Activated T-helper 1 cell treated with anti-CD3 and anti-CD28 coated beads, Interleukin-2, amount 50 U/mL, for 16 hours (primary cell): ENCODE measurements at places on chromosomes 1 and 21.
A peak's percentile ranks its signal among the peaks of the same experiment; 100 is the strongest.

- DNase-seq: no peak
These were observed 76.4 kb downstream of the ST3GAL3 start for GRCh38 chr1:43783671-43784205.

DNA sequence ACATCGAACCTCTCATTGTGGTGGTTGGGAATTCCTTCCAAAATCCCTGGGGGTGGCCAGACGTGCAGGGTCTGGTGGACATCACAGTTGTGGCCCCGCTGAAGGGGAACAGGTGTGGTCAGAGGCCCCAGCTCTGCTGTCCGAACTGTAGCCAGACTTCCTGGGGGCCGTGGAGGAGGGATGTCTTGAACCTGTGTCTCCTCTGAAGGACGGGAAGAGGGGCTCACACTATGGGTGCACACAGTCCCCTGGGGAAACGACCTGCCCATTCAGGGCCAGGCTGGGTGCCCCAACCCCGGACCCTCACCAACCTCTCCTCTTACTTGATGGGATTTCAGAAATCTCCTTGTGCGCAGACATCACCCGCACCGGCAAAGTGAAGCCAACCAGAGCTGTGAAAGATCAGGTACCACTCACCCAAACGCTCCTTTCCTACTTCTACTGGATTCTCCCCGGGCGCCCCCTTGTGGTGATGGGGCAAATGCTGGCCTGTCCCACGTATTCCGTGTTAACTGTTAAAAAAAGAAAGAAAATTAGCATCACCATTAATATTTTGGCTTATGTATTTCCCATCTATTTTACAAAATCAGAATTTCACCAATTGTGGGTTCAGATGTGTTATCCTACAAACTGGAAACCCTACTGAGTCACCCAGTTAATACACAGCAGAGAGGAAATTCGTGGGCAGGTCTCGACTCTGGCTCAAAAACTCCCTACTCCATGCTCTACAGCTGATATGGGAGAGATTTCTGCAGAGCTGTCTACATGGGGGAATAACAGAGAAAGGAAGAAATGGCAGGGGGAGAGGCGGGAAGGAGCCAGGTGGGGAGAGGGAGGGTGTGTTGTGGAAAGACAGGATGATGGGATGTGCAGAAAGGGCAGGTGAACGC lies 28.1 kb downstream of the PADI4 start:
- peak; percentile 15 for DNase-seq

DNA sequence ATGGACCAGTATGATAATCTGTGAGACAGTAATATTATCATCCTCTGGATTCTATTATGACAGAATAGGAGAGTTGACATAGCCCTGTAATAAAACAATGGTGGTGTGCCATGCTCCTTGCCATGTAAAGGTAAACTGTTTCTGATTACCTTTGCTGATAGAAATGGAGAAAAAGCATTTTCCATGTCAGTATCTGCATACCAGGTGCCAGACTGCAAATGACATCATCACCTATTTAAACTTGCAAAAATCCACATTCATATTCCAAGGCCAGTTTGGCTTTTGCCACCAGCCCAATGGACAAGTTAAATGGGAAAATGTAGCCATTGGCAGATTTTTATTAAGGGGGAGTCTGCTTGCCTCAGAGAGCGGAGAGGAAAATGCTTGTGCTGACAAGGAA lies 23.9 kb upstream of the ABCD3 start:
- no peak for DNase-seq

DNA sequence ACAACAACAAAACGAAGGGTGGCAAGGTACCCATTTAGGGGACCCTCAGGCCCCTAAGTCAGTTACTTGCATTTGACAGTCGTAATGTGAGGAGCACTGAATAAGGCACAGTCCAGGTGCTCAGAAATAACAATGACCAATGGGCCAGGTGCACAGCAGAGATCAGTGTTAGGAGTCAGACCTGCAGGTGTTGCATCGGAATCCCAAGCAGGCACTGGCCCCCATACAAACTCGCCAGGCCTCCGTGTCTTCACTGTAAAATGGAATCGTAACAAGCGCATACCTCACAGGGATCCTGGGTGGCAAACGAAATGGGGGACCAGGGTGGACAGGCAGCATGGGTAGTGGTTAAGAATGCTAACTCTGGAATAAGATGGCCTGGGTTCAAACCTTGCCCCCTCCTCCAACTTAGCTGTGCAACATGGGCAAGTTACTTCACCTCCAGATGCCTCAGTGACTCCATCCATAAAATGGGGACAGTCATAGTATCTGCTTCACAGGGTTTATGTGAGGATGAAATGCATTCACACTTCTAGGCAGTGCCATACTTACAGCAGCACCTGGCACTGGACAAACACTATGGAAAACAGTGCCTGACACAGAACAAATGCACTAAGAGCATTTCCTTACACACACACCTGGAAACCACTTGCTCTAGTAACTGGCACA lies 20.2 kb downstream of the RCAN1 start:
- DNase-seq: no peak

- no peak for DNase-seq
These were observed 27.2 kb downstream of the MRPL37 start for GRCh38 chr1:54227091-54227602.

GRCh38 chr1:32014199-32014947 lies 705 bp downstream of the KHDRBS1 start:
- DNase-seq: peak; percentile 12

- DNase-seq: no peak
These were observed 129.7 kb downstream of the DUSP10 start for GRCh38 chr1:221612047-221612777.

GRCh38 chr1:157785248-157785647 lies 8.3 kb upstream of the FCRL2 start:
- DNase-seq: no peak

- no peak for DNase-seq
These were observed 4.6 kb downstream of the SNX27 start for GRCh38 chr1:151616505-151616849.

DNA sequence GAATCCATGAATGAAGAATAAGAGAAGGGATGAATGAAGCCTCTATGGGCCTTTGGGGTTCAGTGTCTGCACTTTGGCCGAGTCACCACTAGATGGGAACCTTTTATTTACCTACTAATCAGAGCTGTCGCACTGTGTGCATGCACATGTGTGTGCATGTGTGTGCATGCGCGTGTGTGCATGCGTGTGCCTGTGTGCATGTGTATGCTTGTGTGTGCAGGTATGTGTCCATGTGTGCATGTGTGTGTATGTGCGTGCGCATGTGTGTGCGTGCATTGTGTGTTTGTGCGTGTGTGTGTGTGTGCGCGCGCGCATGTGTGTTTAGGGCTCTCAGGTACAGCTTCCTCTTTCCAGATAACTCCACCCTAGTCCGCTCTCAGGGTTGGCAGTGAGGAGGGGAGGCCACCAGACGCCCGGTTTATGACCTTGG lies 20.4 kb upstream of the UBXN10 start:
- DNase-seq: no peak

DNA sequence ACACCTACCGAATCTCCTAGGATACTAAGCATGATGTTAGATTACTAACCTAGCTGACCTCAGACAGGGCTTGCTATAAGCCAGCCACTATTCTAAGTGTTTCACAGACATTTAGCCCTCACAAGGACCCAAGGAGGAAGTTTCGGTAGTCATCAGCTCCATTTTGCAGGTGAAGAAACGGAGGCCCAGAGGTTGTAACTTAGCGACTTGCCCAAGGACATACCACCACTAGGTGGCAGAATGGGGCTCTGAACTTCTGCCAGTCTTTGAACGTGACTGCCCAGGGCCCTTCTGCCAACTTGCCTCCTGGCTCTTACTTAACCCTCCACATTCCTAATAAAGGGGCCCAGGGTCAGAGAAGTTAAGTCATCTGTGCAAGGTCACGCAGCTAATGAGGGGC lies 283.5 kb downstream of the C1orf94 start:
- DNase-seq: peak; percentile 5

- DNase-seq: no peak
These were observed 22.1 kb downstream of the TP73 start for GRCh38 chr1:3674100-3675094.

- DNase-seq: no peak
These were observed 287.4 kb upstream of the ZP4 start for GRCh38 chr1:238177960-238178645.

GRCh38 chr1:209708297-209708696 lies 3.7 kb downstream of the HSD11B1 start:
- DNase-seq: no peak

DNA sequence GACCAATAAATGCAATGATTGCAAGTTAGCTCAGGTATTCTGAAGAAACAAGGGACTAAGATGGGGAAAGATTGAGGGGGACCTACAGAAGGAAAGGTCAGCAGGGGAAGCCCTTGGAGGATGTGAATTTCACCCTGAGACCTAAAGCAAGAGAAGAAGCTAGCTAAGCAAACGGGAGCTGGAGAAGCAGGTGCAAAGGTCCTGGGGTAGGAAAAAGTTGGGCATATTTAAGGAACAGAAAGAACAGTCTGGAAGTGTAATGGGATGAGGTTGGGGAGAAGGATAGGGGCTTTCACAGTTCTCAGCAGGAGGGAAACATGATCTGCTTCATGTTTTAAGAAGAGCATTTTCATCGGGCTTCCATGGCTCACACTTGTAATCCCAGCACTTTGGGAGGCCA lies 89.7 kb upstream of the SLC45A1 start:
- DNase-seq: no peak

- DNase-seq: no peak
These were observed 26.6 kb downstream of the ZBTB8OS start for GRCh38 chr1:32623775-32624174.

DNA sequence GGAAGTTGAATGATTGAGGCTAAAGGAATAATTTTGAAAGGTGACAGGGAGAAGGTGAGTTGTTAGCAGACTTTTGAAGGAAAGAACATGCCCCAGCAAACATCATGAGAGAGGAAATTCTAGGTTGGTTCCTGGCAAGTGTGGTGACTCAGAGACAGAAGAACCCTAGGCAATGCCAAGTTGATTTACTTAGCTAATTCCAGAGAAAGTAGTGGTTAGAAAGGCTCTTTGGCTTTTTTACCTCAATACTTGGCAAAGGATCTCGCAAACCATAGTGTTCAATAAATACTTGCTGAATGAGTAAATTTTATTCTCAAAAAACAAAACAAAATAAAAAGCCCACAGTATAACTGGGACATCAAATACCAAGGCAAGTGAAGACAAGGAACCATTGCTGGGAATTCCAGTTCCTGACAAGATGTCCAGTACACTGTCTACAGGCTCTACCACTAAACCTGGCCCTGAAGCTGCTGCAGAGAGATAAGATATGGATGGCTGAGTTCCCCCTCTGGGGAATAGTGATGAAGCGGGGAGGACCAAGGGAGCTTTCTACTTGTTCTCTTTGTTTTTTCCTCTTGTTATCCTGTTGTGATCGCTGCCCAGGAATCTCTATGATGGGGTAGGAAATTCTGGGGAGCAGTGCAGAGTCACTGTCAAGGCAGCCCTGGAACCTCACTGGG lies 48.2 kb downstream of the IL12RB2 start:
- DNase-seq: no peak

- no peak for DNase-seq
These were observed 18.7 kb upstream of the CLDN8 start for GRCh38 chr21:30234643-30235042.

GRCh38 chr1:30328401-30329262 lies 394.8 kb downstream of the MATN1 start:
- no peak for DNase-seq

DNA sequence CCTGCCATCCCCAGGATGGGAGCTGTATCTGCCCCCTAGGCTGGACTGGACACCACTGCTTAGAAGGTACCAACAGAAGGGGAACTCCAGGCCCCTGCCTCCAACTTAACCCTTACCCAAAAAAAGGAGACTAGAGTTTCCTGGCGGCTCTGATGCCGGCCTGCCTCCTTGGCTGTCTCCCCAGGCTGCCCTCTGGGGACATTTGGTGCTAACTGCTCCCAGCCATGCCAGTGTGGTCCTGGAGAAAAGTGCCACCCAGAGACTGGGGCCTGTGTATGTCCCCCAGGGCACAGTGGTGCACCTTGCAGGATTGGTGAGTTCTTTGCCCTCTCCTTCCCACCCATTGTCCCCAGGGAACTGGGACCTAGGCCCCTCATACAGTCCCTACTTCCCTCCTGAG lies 8.1 kb upstream of the LRRC71 start:
- no peak for DNase-seq

GRCh38 chr1:196078691-196079090 lies 529.5 kb downstream of the KCNT2 start:
- no peak for DNase-seq

GRCh38 chr1:222788402-222789156 lies 26.3 kb upstream of the DISP1 start:
- DNase-seq: no peak

- peak; percentile 46 for DNase-seq
These were observed 5.1 kb downstream of the MAP7D1 start for GRCh38 chr1:36160949-36161485.

DNA sequence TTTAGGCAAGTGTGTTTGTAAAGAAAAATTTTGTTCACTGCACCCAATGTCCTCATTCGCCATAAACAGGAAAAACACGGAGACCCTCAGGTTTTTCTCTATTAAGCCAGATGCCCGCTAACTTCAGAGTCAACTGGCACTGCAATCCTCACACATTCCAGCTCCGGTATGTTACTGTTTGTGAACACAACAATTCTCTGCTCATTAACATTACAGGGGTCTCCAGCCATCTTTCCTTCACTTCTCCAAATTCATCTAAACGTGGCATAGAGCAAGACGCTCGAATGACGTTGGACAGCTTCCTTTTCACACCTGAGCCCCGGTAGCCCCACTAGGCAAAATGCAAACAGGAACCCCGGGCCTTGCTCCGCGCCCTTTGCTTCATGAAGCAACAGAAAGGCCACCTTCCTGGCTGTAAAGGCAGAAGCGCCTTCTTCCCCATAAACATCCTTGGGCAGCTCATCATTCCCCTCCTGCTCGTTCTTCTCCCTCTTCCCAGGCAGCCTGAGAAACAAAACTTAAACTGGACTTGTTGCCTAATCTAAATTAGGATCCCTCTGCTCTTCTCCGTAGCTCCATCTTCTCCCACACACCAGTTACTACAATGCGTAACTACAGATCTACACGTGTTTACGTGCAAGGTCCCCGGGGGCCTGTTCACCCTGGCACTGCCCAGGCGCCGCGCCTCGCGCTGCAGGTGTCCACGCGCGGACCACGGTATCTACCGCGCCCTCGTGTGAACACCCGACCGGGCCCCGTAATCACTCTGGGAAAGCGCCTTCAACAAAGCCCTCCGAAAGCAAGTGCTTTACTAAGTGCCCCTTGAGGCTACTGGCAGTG lies 1.2 kb downstream of the LBR start:
- DNase-seq: no peak

DNA sequence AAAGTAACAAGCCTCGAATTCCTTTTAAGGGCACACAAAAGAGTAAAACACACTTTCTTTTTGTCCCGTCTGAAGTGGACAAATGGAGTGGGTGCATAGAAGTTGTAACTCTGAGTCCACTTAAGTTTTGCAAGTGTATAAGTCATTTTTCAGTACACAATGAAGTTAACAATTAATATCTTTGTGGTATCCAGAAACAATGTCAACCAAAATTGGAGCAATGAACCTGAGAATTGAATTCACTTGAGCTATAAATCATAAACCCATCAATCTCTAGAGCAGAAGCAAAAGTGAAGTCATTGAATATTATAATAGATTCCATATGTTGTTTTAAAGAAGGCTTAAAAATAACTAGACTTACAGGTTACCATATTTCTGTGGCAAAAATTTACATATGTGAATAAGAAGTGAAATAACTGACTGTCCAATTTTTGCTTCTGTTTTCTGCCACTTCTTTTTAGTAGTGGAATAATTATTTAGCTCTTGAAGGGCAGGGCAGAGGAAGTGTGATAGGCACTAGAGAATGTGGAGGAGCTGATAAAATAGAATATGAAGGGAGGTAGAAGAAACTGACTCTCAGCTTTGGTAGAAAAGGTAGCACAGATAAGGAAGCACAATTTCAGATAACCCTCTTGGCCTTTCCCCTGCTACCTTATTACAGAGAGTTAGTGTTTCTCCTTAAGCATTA lies 73.9 kb upstream of the RGL1 start:
- DNase-seq: no peak

- no peak for DNase-seq
These were observed 75.2 kb downstream of the AXDND1 start for GRCh38 chr1:179440971-179441370.
